ENCODE measurements at places on chromosomes 6 and 20. TPM values are rescaled to one million over a fixed set of nuclear protein-coding genes. Genes with fewer than 3 reads are reported as not detected.

GRCh38 chr6:18327626-18328025, 59.5 kb upstream of the RNF144B start:
- H3K36me3 ChIP-seq = no peaks in the 10 kb centered on the region
- H3K4me1 ChIP-seq = no peaks in the 10 kb centered on the region
- peak; percentile 24 for DNase-seq
- no peak overlapping the region for H3K4me3 ChIP-seq
- H3K27ac ChIP-seq = peak overlapping the region; percentile 75

Gene CAP2
- total RNA-seq = 1.6 TPM

DNA sequence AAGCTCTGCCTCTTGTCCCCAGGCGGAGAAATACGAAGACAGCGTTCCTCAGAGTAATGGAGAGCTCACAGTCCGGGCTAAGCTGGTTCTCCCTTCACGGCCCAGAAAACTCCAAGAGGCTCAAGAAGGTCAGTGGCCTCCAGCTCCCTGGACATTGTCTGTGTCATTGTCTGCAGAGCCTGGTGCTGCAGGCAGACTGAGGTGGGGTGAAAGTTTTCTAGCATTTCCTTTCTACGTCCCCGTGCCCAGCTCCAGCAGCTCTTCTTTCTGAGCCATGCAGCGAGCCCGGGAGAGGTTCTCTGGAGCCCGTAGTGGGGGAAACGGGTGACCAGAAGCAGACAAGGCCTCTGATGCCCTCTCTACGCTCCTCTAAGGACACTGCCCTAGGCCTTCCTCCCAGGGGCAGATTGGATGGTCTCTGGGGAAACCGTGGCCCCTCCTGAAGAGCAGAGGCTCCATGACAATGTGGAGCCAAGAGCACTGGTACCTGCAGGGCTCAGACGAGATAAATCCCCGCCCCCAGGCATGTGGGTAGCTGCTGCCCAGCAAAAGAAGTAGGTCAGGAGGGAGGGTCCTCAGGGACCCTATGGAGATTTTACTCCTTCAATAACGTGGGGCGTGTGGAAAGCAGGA, 58.4 kb downstream of the EZR start:
- no peak overlapping the region for H3K27ac ChIP-seq
- no peak for DNase-seq
- no peaks in the 10 kb centered on the region for H3K27me3 ChIP-seq
- H3K4me3 ChIP-seq = no peak overlapping the region
- peaks cover 9% of the 10 kb centered on the region for H3K4me1 ChIP-seq

DNA sequence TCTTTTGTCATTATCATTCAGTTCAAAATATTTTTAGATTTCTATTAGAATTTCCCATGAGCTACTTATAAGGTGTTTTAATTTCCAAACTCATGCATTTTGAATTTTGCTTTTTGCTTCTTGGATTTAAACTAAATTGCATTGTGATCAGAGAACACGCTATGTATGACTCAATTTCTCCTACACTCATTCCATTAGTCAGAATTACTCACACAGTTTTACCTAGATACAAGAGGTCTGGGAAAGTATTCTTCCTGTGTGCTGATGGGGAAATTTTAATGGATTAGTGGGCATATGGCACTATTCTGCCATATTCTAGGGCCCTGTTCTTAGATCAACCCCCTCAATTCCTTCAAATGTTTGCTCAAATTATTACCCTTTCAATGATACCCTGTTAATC, 49.9 kb upstream of the BMP5 start:
- no peaks in the 10 kb centered on the region for H3K4me1 ChIP-seq
- no peak for DNase-seq
- H3K36me3 ChIP-seq = no peaks in the 10 kb centered on the region
- H3K27ac ChIP-seq = no peak overlapping the region
- no peaks in the 10 kb centered on the region for H3K27me3 ChIP-seq

GRCh38 chr6:75117701-75118100, 88.2 kb downstream of the COL12A1 start:
- H3K4me3 ChIP-seq = no peak overlapping the region
- H3K36me3 ChIP-seq = no peaks in the 10 kb centered on the region
- no peak for DNase-seq
- no peaks in the 10 kb centered on the region for H3K27me3 ChIP-seq

GRCh38 chr6:146106532-146106931, 77.7 kb downstream of the GRM1 start:
- no peaks in the 10 kb centered on the region for H3K4me1 ChIP-seq
- no peak overlapping the region for H3K27ac ChIP-seq
- no peak for DNase-seq

DNA sequence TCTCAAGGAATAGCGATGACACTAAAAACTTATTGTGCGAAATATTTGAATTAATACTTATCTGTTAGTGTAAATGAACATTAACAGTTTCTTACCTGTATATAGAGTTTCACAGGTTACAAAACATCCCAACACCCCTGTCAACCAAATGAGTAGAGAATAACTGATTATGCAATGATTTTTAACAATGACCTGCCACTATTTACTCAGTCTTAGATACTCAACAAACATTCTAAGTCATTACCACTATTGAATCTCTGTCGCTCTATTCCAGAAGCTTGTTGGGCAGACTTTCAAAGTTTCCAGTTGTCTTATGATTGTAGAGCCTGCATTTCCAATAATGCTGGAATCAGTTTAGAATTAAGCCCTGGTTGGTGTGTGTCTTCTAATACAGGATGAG, 85.5 kb downstream of the RNF182 start:
- H3K27ac ChIP-seq = no peak overlapping the region
- no peak for DNase-seq
- no peaks in the 10 kb centered on the region for H3K4me1 ChIP-seq

Gene JAG1
- total RNA-seq = 30.6 TPM

DNA sequence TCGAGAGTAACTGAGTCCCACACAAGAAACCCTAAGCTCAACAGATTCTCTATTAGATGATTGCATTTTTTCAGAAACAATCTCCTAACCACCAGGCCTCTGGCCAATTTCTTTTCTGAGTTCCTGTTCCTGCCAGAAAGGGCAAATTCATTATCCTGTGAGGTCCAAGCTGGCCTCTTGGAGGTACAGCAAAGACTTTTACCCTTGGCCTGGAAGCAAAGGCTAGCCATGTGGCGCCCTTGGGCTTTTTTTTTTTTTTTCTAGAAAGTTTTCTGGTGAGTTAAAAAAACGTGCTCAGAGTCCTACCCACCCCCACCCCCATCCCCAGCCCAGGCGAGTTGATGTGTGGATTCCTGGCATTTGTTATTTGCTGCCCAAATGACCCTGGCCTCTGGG, 59.0 kb upstream of the EEF1A1 start:
- H3K27ac ChIP-seq = peak overlapping the region; percentile 96
- H3K36me3 ChIP-seq = no peaks in the 10 kb centered on the region
- DNase-seq = peak; percentile 43
- peaks cover 24% of the 10 kb centered on the region for H3K4me1 ChIP-seq
- H3K27me3 ChIP-seq = no peaks in the 10 kb centered on the region

Gene ELOVL2
- total RNA-seq = 25.0 TPM

Gene THEMIS
- total RNA-seq = 2.1 TPM

- H3K4me1 ChIP-seq = no peaks in the 10 kb centered on the region
- no peaks in the 10 kb centered on the region for H3K36me3 ChIP-seq
- no peak overlapping the region for H3K27ac ChIP-seq
- DNase-seq = peak; percentile 29
- no peak overlapping the region for H3K4me3 ChIP-seq
- H3K27me3 ChIP-seq = no peaks in the 10 kb centered on the region
Measured at GRCh38 chr6:40631744-40632143, 44.6 kb upstream of the LRFN2 start.

DNA sequence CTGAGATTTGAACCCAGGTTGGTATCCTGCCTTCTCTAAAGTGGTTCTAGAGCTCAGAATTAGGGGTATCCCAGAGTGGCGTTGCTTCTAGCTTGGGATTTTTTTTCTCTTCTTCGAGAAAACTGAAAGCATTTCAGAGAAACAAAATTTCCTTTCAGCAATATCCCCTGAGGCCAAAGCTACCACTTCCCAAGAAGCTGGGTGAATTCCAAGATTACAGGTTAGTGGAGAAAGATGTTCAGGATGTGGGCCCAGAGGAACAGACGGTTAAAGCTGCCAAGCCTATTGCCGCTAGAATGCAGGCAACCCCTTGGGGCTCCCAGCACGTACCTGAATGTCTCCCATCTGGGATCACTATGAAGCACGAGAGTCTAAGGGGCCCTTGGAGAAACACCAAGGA, 134.1 kb downstream of the FOXO3 start:
- no peak overlapping the region for H3K4me3 ChIP-seq
- H3K27me3 ChIP-seq = no peaks in the 10 kb centered on the region
- no peaks in the 10 kb centered on the region for H3K4me1 ChIP-seq
- no peaks in the 10 kb centered on the region for H3K36me3 ChIP-seq

DNA sequence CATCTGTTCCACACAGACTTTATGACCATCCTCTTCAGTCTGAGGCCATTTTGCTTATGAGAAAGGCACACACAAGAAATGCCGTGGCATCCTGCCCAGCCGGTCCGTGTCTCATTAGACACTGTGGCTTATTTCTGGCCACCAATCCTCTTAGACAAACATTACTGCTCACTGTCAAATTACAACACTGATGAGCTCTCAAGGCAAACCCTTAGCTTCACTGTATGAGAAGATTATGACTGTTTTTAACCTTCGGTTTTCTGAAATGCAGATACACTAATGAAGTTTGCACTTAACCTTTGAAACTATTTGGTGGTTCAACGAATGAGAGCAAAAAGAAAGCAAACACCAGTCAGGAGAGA, 50.5 kb upstream of the DST start:
- no peaks in the 10 kb centered on the region for H3K27me3 ChIP-seq
- no peaks in the 10 kb centered on the region for H3K4me1 ChIP-seq
- DNase-seq = peak; percentile 72
- H3K36me3 ChIP-seq = no peaks in the 10 kb centered on the region
- no peak overlapping the region for H3K4me3 ChIP-seq

- H3K4me1 ChIP-seq = peaks cover 6% of the 10 kb centered on the region
- no peak for DNase-seq
- H3K36me3 ChIP-seq = no peaks in the 10 kb centered on the region
- no peak overlapping the region for H3K4me3 ChIP-seq
- no peaks in the 10 kb centered on the region for H3K27me3 ChIP-seq
Measured at GRCh38 chr6:11535801-11536230, 1.7 kb upstream of the TMEM170B start.

Gene GNL1
- 72.8 TPM for total RNA-seq

Gene TTBK1
- total RNA-seq = 2.2 TPM

GRCh38 chr6:6494677-6495076, 93.8 kb upstream of the LY86 start:
- H3K27ac ChIP-seq = no peak overlapping the region
- peak; percentile 70 for DNase-seq
- H3K4me3 ChIP-seq = no peak overlapping the region
- H3K27me3 ChIP-seq = no peaks in the 10 kb centered on the region
- H3K4me1 ChIP-seq = no peaks in the 10 kb centered on the region

Gene CABLES2
- 58.6 TPM for total RNA-seq

Gene SRC
- 179 TPM for total RNA-seq

DNA sequence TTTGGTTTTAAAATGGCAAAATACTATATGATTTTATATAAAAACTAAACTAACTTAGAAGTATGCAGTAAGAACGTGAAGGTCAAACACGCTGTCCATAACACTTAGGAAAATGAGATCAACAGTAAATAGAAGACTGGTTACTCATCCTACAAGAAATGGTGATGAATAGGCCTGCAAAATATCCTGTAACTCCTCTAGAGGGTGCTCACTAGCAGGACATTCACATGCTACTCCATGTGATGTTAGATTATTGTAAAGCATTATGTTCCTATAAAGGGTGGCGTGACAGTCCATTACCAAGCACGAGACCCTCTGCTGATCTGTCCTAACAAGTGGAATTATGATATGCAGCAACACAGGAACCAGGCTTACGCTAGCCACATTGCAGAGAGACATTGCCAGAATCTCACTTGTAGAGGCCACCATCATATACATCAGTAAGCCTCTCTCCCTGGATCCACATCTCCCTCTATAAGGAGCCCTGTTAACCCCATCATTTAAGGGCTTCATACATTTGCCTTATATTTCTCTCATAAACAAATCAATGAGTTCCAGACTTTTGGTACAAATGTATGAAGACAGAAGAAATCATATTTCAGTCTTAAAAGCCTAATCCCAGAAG, 18.0 kb upstream of the DEFB129 start:
- no peak for DNase-seq
- no peaks in the 10 kb centered on the region for H3K4me1 ChIP-seq
- H3K27ac ChIP-seq = no peak overlapping the region

Gene MEI4
- 6.3 TPM for total RNA-seq

- H3K27me3 ChIP-seq = no peaks in the 10 kb centered on the region
- H3K4me1 ChIP-seq = no peaks in the 10 kb centered on the region
- H3K27ac ChIP-seq = no peak overlapping the region
- no peak for DNase-seq
- H3K36me3 ChIP-seq = no peaks in the 10 kb centered on the region
- H3K4me3 ChIP-seq = no peak overlapping the region
Measured at GRCh38 chr6:2556761-2557160, 194.0 kb downstream of the MYLK4 start.

DNA sequence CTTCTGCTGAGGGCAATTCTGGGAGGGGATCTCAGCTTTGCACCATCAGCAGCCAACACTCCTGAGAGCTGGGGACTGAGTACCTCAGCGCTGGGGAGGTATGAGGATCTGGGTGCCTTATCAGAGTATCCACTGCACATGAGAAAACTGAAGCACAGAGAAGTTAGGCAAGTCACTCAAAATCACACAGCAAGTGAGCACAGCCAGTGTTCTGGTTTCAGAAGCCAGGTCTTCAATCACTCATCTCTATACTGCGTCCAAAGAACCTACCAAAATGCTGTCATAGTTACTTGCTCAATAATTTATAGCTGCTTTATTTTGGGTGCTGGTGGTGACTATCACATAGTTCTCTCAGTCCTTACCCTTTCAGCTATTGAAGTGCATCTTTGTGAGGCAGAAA, 5.0 kb downstream of the ADTRP start:
- H3K27me3 ChIP-seq = no peaks in the 10 kb centered on the region
- no peaks in the 10 kb centered on the region for H3K36me3 ChIP-seq
- no peak overlapping the region for H3K27ac ChIP-seq

GRCh38 chr6:163866192-163866591, 451.7 kb downstream of the QKI start:
- H3K27me3 ChIP-seq = no peaks in the 10 kb centered on the region
- no peak overlapping the region for H3K4me3 ChIP-seq
- no peak overlapping the region for H3K27ac ChIP-seq
- H3K4me1 ChIP-seq = no peaks in the 10 kb centered on the region
- DNase-seq = no peak

- H3K27me3 ChIP-seq = no peaks in the 10 kb centered on the region
- H3K27ac ChIP-seq = no peak overlapping the region
- no peak for DNase-seq
Measured at GRCh38 chr6:25697537-25698340, 45.7 kb downstream of the SCGN start.

Measured in testis (tissue), 5 donors.